ENCODE measurements at places on chromosomes 7 and 10.
A peak's percentile ranks its signal among the peaks of the same experiment; 100 is the strongest.

DNA sequence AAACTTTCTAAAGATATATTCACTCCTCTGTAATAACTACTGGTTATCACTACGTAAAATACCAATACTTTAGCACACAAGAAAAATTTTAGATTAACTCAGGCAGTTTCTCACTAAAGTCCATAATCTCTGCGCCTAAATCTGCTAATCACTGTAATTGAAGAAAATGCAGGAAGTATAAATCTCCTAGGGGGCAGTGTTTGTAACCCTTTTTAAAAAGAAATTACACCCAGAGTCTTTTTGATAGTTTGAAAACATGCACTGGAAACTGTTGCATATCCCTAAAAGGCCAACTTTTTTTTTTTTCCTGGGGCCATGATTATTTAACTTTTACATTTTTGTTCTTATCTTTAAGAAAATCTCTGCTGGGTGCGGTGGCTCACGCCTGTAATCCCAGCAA lies 209.6 kb downstream of the KIAA1217 start:
- no peak for DNase-seq

DNA sequence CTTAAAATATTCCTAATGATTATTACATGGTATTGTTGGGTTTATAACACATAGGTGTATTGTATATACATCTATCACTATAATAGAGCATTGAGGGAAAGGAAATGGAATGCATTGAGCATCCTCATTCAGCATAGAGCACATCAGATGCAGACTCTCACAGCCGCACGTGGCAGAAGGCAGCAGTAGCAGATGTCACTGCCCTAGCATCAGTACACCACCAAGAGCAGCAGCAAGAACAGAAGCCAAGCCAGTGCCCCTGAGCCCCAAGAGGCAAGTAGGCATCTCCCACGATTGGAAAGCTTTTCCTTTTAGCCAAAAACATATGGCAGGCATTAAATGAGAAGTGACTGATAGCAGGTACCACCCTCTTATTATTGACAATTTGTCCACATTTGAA lies 510.0 kb downstream of the TNS3 start:
- no peak for DNase-seq

DNA sequence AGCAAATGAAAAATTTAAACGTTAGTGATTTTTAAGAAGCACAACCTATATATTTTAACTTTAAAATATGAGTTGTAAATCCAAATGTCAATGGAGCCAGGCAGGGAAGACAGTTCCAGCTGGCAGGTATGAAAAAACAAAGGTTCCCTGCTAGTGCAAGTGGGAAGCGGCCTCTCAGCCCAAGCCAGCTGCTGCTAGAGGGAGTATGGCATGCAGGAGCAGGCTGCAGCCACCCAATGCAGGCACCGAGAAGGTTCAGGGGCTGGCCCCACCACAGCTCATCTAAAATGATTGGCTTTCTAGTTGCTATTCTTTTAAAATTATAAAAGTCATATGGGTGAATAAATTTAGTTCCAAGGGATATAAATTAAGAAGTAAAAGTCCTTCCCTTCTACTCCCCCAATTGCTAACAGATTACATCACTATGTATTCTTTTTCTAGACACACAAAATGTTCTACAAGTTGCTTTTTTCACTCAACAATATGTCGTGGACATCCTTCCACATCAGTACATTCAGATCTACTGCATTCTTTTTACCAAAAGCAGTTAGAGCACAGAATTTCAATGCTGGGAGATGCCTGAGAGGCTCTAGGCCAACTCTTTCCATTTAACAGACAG lies 69.3 kb downstream of the SGMS1 start:
- DNase-seq, result no peak

DNA sequence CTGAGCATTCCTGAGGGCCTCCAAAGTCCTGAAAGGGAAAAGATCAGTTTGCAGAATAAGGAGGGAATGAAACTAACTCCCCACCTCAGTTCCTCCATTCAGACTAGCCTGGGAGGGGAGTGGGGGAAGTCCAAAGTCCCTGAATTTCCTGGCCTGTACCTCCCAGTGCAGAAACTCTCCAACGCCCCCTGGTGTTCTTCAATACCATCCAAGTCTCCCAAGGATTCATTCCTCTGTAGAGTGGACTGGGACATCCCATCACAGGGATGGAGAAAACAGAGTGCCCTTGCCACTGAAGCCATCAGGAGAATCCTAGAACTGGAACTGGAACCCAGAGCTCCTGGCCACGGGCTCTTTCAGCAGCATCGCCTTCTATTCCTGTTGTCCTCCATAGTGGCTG lies 1.6 kb upstream of the COL13A1 start:
- no peak for DNase-seq

DNA sequence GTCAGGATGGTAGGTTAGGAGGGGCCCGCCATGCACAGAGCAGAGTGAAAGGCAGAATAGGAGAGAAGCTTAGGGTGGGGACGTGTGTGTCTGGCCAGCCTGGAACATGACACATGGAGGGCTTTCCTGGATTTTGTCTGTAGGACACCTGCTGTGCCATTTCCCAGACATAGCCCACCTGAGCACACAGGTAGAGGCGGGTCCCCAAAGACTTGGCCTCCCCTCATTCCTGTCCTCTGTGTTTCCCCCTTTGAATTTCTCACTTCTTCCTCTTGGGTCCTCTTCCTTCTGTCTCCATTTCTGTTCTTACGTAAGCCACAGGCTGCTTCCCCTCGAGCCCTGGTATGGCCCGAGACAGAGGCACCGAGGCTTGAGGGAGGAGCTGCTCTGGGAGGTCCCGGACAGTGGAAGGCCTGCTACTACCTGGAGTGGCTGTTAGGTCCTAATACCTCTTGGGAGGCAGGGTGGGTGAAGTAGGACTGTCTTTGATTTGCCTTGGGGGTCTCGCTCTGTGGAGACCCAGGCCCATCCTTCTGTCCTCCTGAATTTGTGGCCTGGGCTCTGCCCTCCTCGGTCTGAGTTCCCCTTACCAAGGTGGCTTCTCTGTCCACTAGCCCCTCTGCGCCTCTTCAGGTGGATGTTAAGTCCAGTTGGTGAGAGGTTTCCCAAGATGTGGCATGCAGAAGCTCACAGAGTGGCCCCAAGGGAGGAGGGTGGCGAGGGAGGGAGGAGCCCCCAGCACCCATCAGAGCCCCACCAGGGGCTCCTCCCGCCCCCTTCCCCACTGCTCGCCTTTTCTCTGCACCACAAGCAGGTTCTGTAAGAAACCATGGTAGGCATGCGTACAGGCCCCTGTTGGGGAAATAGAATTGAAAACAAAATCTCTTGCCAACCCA lies 5.5 kb downstream of the ZNF775 start:
- DNase-seq, result no peak

DNA sequence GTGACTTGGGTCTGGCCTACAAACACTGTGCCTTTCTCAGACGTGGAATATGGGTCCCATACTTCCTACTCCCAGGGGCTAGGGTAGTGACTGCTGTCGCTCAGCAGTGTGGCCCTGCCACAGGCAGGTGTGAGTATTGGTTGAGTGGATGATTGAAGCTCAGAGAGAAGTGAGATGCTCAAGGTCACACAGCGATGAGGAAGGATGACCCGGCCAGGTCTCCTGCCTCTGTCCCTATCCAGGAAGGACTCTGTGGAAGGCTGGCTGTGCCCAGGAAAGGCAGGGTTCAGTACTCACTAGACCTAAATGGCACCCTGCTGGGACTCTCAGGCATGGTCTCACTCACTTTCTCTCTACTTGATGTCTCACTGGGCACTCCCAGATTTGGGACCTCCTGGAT lies 2.8 kb downstream of the PRF1 start:
- DNase-seq, result no peak

GRCh38 chr7:51823437-51823836 lies 506.8 kb upstream of the COBL start:
- no peak for DNase-seq

DNA sequence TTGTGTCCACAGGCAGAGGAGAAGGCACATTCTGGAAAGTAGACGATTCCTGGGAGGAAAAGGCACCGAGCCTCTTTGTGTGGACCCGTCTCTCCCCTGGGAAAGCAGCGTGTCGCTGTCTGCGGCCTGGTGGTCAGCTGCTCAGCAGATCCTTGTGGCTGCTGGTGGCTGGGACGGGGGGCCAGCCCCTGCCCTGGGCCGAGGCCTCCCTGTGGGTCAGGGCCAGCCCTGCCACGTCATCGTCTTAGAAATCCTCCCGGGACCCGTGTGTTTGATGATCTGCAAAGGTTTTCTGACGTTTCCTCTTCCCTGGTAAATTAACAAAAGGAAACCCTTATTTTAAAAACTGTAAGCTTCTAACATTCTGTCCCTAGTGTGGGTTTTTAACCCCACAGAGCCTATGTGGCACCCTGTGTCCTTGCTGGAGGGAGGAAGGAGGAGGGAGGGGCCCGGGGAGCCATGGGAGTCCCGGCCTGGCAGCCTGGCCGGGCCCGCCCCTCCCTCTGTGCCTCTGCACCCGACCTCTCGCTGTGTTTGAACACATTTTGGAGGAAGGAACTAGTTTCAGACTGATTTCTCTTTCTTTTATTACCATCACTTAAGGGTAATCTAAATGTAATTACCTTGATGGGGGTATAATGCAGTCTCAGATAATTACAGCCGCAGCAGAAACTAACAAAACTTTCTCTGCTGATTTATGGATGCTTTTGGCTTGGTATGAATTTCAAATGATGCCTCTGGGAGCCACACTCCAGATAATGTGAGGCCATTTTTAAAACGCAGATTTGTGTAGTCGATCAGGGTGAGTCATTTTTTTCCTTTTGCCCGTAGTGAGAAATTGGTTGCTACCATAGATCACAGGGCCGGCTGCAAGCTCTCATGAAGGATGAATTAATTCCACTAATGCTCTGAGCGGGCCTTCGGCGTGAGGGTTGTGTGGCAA lies 85.5 kb downstream of the NKX6-2 start:
- DNase-seq, result no peak

GRCh38 chr10:94006591-94007550 lies 13.1 kb downstream of the PLCE1 start:
- DNase-seq, result no peak

- no peak for DNase-seq
These were observed 1003.7 kb downstream of the LRMDA start for GRCh38 chr10:76435157-76435556.

DNA sequence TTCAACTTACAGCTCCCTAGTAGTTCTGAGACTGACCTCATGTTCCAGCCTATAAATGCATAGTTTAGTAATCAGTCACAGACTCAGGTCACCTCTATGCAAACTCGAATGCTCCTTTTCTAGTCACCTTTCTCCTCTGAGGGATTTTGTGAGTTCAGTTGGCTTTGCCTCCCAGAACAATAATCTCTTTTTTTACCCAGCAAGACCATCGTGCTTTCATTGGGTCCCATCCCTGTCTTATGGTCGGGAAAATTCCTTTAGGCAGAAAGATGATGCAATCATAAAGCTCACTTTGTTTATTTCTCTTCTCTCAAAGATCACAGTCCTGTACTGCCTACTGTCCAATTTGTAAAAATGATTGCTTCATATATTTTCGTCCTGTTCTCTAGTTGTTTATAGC lies 38.4 kb downstream of the TWIST1 start:
- no peak for DNase-seq

DNA sequence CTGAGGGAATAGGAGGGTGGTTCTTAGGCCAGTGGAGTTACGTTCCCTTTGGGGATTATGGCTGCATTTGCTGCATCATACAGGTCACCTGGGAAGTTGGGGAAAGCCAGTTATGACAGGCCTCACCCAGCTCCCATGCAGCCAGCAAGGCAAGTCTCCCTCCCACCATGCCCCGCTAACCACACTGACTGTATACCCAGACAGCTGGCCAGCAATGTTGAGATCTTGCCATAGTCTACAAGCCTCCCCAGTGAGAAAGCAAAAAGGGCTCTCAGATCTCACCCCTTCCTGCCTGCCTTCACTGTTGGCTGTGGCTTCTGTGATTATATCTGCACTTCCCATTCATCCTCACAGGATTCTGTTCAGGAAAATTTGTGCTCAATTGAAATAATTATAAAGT lies 133.3 kb upstream of the HGF start:
- DNase-seq, result no peak

DNA sequence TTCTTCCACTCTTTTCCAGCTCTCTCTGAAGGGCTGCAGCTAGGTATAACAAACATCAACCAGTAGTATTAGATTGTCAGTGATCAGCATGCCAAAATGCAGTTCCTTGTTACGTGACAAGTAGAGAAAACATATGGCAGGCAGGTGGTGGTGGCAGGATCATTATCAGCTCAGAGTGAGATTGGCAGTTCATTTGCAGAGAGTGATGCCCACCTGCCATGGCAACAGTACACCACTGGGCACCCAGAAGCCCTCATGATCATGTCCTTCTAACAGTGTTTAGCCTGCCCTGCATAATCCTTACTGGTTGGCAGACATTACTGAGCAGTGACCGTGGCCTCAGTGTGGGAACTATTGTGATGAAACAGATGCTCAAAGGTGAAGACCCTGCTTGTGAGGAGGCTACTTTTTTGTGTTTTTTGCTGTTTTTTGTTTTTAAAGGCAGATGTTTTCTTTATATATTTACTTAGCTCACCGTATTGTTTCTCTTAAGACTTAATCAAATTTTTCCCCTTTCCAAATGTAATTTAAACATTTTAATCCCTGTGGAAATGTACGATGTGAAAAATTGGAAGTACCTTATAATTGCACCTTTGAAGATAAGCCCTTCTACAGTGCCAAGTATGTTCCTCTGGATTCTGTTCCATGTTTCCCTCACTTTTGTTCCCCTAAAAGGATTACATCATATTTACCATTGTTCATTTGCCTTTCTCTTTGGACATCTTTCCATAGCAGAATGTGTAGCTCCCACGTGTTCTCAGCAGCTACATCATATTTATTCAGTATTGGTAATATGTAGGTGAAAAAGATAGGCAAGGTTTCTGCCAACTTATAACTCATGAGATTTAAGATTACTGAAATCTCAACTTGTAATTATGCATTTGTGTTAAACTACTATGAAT lies 179.6 kb downstream of the SND1 start:
- DNase-seq, result no peak

GRCh38 chr7:5525271-5526099 lies 101.9 kb upstream of the TNRC18 start:
- DNase-seq, result peak; percentile 40

- no peak for DNase-seq
These were observed 26.7 kb upstream of the TARP start for GRCh38 chr7:38300175-38300574.

GRCh38 chr10:79242620-79243152 lies 104.6 kb upstream of the PPIF start:
- DNase-seq, result peak; percentile 37

GRCh38 chr7:157018328-157018996 lies 8.0 kb upstream of the MNX1 start:
- no peak for DNase-seq

DNA sequence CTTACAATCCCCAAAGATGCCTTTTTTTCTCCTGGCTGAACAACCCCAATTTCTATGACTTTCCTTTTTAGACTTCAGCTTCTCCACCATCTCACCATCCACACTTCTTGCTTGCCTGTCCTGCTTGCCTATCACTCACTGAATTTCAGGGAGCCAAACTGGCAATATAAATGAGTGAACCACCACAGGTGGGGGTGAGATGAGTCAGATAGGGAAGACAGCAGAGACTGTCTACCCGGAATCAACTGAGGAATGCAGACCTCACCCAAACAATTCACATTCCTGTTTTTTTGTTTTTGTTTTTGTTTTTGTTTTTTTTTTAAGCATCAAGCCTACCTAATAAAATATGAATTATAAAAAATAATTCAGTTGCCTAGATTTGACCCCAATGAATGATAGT lies 273.8 kb downstream of the NRG3 start:
- no peak for DNase-seq
